ENCODE measurements at places on chromosomes 1 and 21.

DNA sequence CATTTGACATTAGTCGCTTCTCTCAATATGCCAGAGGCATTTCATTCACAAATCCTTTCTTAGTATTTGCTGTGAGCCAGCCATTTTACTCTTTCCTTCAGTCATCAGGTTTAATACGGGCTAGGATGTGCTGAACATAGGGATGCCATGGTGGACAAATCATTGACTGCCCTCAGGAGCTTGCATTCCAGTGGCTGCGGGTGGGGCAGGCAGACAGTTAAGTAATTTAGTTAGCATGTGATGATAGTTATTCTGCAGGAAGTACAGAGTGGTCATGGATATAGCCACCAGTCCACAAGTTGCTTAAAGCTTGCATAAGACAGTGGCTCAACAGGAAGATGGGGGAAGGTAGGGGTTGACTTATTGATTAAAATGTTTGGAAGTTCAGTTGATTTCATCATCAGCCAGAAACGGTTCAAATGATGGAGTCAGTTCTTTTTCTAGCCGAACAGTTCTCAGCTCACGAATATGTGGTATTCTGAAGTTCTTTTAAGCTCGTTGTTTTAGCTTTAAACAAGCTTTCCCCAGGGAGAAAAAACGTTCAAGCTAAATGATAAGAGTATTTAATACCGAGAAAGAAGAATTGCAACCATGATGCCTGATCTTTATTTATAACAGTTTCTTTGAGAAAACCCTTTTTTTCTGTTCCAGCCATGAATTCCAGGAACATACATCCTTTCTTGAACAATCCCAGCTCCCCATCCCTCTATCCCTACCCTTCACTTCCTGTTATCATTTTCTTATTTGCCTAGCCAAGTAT is 1.4 kb downstream of the SLC22A15 start:
- peak; percentile 43 for ATAC-seq

DNA sequence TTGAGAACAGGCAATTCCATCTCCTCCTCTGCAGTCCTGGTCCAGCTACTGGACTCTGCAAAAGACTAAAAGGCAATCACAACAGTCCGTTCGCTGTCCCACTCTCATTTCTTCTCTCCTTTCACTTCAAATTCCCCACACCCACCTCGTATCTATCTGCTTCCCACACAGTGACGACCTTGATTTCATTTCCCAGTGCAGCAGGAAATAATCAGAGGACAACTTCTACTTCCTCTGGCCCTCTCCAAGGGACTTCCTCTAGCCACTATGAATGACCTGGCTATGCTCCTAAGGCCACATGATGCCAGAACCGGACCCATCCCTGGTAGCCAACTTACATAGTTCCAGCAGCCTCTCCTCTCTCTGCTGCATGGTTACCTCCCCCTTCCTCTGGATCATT is 8.0 kb downstream of the NOL9 start:
- no peak for ATAC-seq

DNA sequence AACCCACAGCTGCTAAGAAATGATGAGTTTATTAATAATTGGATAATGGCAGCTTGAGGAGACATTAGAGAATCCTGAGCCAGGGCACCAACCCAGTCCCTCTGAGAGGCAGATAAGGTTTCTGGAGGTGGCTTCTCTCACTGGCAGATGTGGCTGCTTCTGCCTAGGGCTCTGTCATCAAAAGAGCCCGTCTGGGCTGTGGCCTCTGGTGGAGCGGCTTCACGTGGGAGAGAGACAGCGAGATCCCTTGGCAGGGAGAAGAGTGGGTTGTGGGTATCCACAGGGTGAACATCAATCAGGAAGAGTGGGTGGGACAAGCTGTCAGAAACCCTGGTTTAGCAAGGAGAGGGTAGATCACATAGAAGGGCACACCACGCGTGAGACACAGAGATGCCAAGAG is 30.0 kb downstream of the VWA5B1 start:
- ATAC-seq = no peak

- ATAC-seq = peak; percentile 70
These were observed 18.5 kb downstream of the PLA2G2D start for GRCh38 chr1:20100632-20101355.

DNA sequence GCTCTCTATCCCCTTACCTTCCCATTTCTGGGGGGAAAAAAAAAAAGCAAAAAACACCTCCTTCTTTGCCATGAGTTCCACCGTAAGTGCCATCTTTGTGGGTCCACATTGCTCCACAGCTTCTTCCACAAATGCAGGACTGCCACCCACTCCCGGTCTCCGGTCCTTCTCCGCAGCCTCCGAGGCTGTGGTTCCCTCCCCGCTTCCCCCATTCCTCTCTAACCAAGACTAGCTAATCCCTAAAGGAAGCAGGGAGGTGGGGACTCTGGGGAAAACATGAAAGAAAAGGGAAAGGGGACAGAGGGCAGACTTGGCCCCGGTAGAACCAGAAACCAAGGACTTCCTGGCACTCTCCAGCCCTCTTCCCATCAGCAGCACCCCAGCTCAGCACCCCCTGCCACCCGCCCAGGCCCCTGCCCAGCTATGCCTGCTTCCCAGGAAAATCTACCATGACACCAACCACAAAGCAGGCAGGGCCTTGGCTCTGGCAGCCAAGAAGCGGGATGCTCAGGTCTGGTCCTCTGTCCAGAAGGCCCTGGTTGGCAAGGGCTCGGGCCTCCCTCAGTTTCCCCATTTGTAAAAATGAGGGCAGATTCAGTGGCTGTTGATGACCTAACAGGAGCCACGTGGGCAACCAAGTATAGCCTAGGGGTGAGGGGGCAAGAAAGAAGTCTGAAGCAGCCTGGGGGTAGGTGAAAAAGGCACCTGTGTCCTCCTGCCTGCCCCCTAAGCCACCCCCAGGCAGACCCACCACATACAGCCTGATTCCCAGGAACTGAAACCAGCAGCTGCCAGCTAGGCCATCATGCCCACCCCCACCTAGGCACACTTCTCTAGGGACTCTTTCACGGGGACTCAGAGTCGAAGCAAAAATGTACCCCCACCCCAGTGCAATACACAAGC is 2.5 kb downstream of the EPHA2 start:
- no peak for ATAC-seq

DNA sequence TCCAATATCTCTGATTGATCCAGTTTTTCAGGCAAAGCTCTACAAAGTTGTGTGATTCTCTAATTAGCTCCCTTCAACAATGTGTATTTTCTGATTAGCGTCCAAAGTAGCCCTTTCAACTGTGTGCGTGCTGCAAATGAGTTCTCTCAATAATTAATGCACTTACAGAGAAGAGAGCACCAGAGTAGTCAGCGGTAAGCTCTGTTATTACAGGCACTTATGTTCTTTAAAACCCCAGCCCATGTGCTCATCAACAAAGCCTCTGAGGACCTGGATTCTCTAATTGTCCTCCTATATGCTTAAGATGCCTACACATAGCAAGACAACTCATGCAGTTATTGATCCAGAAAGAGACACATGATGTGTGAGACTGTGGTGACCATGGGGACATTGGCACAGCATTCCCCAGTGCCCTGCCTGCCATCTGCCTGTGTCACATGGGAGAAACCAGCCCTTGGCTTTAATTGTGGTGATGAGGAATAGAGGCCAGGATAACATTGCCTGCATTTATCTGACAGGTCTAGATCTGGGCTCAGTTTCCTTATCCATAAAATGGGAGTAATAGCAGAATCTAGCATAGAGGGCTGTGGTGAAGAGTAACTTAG is 151.7 kb downstream of the PCP4 start:
- no peak for ATAC-seq

DNA sequence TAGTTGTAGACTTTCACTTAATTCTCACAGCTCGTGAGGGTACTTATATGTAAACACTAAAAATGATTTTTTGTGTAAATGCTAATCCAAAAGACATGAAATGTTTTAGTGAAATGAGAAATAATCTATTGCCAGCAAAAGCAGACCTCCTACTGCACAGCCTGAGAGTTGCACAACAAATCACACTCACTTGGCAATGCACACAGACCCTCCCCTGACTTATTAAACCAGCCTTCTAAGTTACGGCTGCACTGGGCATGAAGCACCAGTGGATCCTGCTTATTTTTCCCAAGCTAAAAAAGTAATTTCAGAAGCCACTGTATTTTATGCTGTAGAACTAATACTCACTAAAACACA is 10.3 kb downstream of the ERRFI1 start:
- peak; percentile 52 for ATAC-seq

- peak; percentile 69 for ATAC-seq
These were observed 57.9 kb downstream of the CENPF start for GRCh38 chr1:214660900-214661299.

- no peak for ATAC-seq
These were observed 4.7 kb downstream of the BTBD19 start for GRCh38 chr1:44812822-44813543.

DNA sequence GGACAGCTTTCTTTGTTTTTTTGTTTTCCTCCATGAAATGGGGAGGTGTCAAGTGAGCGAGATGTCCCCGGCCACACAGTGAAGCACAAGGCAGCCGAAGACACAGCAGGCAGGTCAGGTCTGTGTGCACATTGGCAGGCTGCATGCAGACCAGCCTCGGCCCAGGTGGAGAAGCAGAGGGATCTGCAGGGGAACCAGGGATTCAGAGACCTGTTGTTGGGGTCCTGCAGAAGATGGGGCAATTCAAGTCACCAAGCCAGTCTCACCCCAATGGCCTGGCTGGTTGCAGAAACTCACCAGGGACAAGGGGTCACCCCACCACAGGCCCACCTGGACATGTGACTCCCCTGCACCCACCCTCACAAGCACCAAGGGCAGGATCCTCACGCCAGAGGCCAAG is 4.0 kb upstream of the ABCG1 start:
- ATAC-seq = no peak

DNA sequence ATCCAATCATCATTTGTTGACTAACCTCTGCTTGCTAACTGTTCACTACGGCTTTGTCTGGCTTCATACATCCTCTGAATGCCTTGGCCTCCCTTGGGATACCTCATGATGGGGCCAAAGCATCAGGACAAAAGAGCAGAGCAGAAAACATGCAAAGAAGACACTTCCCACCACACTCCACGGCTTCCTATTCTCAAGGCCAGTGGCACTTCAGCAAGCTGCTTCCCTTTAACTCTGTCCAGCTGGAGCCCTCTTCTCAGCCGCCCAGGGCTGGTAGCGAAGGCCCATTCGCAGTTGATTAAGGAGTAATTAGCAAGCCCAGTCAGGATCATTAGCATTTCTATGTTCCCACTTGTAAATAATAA is 224.3 kb upstream of the FGGY start:
- ATAC-seq = no peak

DNA sequence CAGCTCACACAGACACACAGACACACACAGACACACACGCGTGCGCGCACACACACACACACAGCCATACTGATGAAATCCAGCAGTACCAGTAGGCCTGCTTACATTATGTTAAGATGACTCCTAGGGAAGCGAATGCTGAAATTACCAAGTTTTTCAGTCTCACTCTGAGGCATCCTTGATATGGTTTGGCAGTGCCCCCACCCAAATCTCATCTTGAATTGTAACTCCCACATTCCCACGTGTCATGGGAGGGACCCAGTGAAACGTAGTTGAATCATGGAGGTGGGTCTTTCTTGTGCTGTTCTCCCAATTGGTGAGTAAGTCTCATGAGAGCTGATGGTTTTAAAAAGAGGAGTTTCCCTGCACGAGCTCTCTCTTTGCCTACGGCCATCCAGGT is 64.1 kb downstream of the TIAM1 start:
- ATAC-seq = no peak

GRCh38 chr1:29655145-29655544 is 418.8 kb downstream of the PTPRU start:
- no peak for ATAC-seq

DNA sequence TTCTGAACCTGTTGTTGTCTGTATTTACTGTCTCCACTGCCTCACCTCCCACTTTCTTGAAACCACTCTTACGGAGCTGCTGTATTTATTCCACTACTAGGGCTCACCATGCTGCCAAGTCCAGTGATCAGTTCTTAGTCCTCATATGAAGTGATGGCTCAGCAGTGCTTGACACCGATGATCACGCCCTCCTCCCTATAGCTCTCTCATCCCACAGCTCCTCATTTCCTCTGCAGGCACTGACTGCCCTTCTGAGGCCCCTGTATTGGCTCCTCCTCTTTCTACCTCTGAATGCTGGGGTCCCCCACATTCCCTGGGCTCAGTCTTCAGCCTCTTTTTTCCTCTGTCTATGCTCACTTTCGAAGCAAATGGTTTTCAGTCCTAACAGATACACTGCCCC is 3.4 kb downstream of the CLCA1 start:
- no peak for ATAC-seq

DNA sequence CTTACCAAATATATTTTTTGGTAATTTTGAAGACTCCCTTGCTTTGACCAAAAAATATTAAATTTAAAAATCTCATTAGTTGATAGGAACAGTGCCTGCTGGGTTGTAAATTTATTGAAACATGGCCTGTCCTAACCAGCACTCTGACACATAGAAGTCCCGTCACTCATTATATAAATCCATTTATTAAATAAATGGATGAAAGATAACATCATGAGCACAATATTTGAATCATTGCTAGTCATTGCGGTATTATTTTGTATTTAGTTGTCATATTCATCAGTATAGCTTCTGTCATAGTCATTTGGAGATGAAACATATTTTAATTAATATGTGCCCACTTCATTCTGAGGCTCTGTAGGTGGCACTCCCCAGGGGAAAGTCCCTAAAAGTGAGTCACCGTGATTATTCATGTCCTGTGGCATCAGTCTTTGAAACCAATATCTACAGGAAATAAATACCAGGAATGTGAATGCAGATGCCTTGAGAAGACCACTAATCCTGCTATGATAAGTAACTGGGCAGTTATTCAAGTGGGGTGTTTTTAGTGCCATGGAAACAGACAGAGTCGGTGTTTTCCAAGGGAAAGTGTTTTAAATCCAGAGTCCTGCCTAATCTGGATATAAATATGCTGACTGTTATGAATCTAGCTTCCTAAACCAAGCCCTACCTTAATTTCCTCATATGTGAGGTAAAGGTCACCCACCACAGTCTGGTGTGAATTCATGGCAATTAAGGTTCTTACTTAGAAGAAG is 302.0 kb downstream of the DUSP10 start:
- ATAC-seq = no peak

GRCh38 chr1:153231785-153232184 is 14.4 kb downstream of the PRR9 start:
- peak; percentile 36 for ATAC-seq

- no peak for ATAC-seq
These were observed 43.9 kb upstream of the C1orf174 start for GRCh38 chr1:3943806-3944577.

DNA sequence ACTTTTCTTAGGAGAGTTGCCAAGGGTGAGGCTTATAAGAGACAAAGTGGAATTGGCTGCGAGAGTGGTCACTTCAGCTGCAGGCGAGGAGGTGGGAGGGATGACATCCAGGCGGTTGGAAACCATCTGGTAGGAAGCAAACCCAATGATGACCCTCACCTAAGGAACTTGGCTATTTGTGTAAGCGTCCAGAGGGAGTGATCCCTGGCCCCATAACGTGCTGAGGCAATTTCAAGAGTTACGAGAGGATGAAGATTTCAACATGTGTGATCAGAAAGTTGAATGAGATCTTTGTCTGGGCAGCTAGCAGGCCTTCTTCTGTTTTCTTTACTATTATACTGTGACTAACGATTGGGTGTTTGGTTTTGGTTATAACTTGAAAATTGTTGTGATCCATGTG is 102.7 kb upstream of the VANGL1 start:
- peak; percentile 76 for ATAC-seq

GRCh38 chr1:78718566-78718965 is 68.9 kb downstream of the IFI44 start:
- ATAC-seq = no peak

- no peak for ATAC-seq
These were observed 18.9 kb downstream of the SGIP1 start for GRCh38 chr1:66552829-66553228.

- no peak for ATAC-seq
These were observed 89.9 kb downstream of the TBX19 start for GRCh38 chr1:168370586-168370985.
